ENCODE measurements at places on chromosomes 3 and 15.

DNA sequence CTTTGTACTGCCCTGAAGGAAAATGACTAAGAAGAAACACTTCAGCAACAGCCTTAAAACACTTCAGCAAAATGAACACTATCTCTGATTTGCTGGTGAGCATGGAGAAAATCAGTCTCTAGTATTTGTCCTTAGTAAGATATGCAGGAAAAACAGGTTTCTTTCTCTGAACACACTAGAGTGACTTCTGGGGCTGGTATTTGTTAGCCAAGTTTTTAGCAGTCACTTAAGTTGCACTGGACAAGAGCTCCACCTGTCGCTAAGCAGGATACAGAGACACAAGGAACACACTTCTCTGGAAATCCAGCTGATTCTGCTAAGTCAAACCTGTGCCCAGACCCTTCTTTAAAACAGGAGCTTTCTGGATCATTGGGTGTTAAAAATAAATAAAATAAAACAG lies 65.3 kb downstream of the CHAC1 start:
- DNase-seq = no peak

- DNase-seq = no peak
Observed at GRCh38 chr15:101689901-101690300, 34.4 kb downstream of the TARS3 start.

GRCh38 chr3:108488631-108489030 lies 21.8 kb downstream of the MYH15 start:
- DNase-seq = no peak

- DNase-seq = no peak
Observed at GRCh38 chr15:82856397-82857170, 47.2 kb downstream of the WHAMM start.

DNA sequence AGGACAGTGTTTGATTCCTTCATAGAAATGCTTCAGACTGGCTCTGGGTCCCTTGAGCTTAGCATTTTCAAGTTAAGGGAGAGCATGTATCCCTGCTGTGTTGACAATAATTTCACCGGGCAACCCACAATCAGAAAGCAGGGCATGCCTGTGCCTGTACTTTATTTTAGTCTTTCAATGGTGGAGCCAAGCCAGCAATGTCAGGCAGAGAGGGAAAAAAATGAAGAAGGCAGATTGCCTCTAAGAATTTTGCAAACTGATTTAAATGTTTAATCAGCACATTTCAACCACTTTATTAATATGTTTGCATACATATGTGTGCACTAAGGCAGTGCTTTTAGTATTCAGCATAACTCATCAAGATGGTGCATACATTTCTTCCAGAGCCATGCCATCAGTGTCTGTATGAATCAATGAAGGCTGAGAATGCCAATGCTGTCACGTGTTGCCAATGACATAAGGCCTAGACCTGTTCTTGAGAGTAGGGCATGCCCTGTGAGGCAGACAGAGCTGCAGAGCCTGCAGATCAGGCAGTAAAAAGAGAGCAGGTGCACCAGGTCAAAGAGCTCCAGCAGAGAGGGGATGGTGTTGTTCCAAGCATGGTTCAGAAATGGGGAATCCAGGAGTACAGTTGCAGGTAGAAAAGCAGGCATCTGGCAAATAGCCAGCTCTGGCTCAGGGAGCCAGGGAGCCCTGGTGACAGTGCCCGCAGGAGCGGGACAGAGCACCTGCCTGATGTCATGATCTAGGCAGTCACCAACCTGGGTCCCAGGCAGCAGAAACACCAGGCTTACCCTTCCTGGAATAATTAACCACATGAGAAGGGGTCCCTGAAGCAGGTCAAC lies 508.5 kb downstream of the GABRG3 start:
- no peak for DNase-seq

Measured in CD4-positive, alpha-beta T cell treated with Interleukin-15 for 4 hours (primary cell).